Natural killer cell treated with Interleukin-12 subunit alpha and Interleukin-12 subunit beta and Interleukin-15 and Interleukin-18, amount 100 ng/mL, for 72 hours (primary cell): ENCODE measurements at places on chromosomes 7 and 10.

DNA sequence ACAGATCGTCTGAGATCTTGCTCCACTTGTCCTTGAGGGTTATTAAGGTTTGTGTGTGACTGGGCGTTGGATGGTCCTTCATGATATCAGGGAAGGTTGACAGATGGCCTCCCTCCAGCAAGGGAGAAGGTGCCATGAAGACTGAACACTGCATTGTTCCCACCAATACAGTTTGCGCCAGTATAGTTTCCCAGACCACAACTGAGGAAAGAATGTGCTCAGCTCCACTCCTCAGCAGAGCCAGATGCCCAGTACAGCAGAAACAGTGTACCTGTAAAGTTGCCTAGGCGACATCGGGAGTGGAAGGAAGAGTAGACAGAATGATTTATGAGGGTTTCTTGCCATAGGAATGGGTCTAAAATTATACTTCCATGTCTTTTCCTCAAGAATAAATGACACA is 137.5 kb downstream of the ST7 start:
- no peak for DNase-seq

GRCh38 chr10:102796407-102797176 is 40.6 kb downstream of the CYP17A1 start:
- DNase-seq, result peak; percentile 76

DNA sequence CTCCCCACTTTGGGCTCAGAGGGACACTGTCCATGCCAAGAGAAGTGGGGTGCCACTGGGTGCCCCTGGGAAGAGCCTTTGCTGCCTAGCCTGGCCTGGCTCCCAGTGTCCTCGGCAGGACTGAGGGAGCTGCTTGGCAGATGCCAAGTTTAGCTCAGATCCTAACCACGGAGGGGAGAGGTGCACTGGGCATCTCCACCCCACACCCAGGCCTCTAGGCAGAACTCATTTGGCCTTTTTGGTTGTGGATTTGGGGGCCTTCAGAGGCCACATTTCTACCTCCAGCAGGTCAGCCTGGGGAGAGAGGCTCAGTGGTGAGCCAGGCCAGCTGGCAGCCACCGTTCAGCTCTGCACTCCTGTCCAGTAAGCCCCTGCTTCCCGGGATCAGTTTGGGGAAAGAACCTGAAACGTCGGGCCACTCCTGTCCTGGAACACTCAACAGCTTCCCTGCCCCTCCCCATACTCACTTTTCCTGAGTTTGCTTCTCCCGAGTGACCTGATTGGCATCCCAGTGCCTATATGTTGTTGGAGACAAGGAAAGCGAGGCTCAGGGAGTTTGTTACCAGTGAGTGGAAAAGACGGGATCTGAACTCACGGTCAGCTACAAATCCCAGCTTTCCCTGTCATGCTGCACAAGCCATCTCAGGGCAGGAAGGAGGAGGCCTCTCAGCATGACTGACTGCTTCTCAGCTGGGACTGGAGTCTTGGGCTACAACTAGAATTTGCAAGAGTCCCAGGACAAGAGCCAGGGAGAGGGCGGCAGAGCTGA is 11.2 kb upstream of the CXCL12 start:
- no peak for DNase-seq

DNA sequence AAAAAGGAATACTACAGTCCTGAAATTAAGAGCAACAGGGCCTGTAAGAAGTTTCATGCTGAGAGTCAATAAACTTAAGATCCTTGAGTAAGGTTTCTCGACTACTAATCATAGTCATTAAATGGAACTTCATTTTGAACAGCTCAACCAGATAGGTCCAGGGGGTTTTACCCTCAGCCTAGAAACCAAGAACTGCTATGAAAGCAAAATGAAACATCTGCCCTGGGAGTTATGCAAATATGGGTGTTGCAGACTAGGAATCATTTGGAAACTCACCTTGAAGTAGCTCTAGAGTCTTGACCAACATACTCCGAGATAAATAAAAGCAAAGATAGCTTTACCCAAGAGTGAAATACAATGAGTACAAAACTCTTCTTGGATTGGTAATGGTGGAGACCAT is 128.0 kb downstream of the HGF start:
- no peak for DNase-seq

GRCh38 chr10:63416376-63416775 is 49.4 kb downstream of the JMJD1C start:
- DNase-seq, result no peak

- no peak for DNase-seq
These were observed 64.6 kb downstream of the ALOX5 start for GRCh38 chr10:45438466-45439090.
